ENCODE measurements at places on chromosomes 11 and 22. TPM values are rescaled to one million over a fixed set of nuclear protein-coding genes. Genes with fewer than 3 reads are reported as not detected.

The VSIG10L2 gene
- not detected for total RNA-seq

DNA sequence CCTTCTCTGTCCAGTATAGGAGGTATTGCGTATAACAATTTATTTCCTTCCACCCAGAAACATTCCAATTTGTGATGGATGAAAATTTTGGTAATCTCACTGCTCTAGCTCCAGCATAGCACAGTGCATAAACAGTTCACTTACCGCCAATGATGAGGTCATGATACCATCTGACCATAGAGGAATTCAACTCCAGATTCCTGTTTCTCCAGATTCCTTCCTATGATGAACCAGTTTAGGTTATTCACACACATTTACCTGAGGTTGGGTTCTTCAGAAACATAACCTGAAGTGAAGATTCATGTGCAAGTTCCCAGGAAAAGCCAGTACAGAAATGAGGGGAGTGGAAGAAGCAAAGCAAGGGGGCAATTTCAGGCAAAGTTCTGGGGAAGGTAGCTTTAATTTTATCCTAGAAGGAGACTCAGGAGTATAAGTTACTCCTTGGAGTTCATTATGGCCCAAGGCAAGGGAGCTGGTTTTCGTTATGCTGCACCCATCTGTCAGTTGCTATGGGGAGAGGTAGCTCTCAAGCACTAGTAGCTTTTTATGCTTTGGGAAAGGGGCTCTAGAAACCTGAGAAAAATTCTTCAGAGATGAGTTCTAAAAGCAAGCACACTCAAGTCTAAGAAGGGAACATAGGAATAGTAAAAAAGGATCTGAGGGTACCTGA, 121.6 kb downstream of the CASP12 start:
- DNase-seq: no peak
- H3K36me3 ChIP-seq: no peaks in the 10 kb centered on the region
- no peak overlapping the region for H3K4me3 ChIP-seq
- no peak overlapping the region for H3K27ac ChIP-seq

GRCh38 chr22:38201711-38202436, at the start of gene MAFF:
TSS of gene MAFF (plus strand) at chr22:38201994. CDS start at chr22:38213854, 11,860 bp downstream.
- H3K4me1 ChIP-seq: peaks cover 23% of the 10 kb centered on the region
- no peaks in the 10 kb centered on the region for H3K36me3 ChIP-seq
- no peaks in the 10 kb centered on the region for H3K27me3 ChIP-seq
- H3K27ac ChIP-seq: peak within 1 kb of the TSS; percentile 98

- no peak overlapping the region for H3K27ac ChIP-seq
- DNase-seq: no peak
- no peaks in the 10 kb centered on the region for H3K27me3 ChIP-seq
Observed at GRCh38 chr11:124101737-124102136, 13.5 kb upstream of the VWA5A start.

- no peak for DNase-seq
- no peaks in the 10 kb centered on the region for H3K36me3 ChIP-seq
- H3K27me3 ChIP-seq: peaks cover 22% of the 10 kb centered on the region
Observed at GRCh38 chr11:733072-733471, 14.2 kb upstream of the TALDO1 start.

The CEND1 gene
- 0.36 TPM for total RNA-seq

- H3K27me3 ChIP-seq: no peaks in the 10 kb centered on the region
- peaks cover 17% of the 10 kb centered on the region for H3K4me1 ChIP-seq
- H3K36me3 ChIP-seq: no peaks in the 10 kb centered on the region
- H3K27ac ChIP-seq: no peak overlapping the region
- no peak for DNase-seq
Observed at GRCh38 chr11:19777039-19777376, 64.4 kb downstream of the NAV2 start.

The CCDC87 gene
- total RNA-seq: 0.25 TPM

DNA sequence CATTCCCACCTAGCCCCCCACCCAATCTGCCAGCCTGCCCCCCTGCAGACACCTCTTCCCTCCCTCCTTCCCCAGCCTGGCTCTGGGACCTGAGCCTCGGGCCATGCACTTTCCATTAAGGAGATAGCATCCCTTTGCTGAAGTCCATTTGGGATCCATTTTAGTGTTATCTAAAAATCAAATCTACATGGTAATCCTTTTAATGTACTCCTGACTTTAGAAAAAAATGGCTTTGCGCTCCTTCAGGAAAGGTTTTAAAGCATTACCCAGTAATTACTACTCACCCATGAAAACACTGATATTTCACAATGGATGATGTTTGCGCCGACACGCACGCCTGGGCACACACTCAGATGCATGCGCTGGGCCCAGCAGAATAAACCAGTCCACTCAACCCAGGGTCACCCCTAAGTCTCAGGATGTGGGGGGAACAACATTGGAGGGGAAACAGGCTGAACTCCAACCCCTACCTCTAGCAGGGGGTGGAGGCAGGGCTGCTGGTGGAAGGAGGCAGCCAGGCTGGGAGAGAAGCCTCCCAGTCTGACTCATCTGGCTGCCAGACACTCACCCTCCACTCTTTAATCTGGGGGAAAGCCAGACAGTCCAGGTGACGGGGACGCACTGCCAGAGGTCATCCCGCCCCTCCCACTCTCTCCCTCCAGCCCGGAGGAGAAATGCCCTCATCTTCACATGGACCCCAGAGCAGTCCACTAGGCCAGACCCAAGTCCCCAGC, 29.8 kb downstream of the LMO1 start:
- no peak overlapping the region for H3K4me3 ChIP-seq
- H3K36me3 ChIP-seq: no peaks in the 10 kb centered on the region

GRCh38 chr22:47114813-47115517, 352.5 kb downstream of the TBC1D22A start:
- no peaks in the 10 kb centered on the region for H3K4me1 ChIP-seq
- DNase-seq: no peak
- H3K36me3 ChIP-seq: peaks cover 7% of the 10 kb centered on the region
- H3K27me3 ChIP-seq: no peaks in the 10 kb centered on the region

GRCh38 chr22:40240160-40240559, 62.4 kb downstream of the TNRC6B start:
- H3K27me3 ChIP-seq: no peaks in the 10 kb centered on the region
- H3K4me3 ChIP-seq: no peak overlapping the region
- no peak for DNase-seq
- no peak overlapping the region for H3K27ac ChIP-seq
- no peaks in the 10 kb centered on the region for H3K36me3 ChIP-seq
- H3K4me1 ChIP-seq: peaks cover 73% of the 10 kb centered on the region
